ENCODE measurements at places on chromosomes 3 and 15.

- no peak for DNase-seq
Measured at GRCh38 chr15:46676233-46677206, 1040.8 kb upstream of the SEMA6D start.

GRCh38 chr3:144931590-144931989 is 960.0 kb downstream of the DIPK2A start:
- no peak for DNase-seq

DNA sequence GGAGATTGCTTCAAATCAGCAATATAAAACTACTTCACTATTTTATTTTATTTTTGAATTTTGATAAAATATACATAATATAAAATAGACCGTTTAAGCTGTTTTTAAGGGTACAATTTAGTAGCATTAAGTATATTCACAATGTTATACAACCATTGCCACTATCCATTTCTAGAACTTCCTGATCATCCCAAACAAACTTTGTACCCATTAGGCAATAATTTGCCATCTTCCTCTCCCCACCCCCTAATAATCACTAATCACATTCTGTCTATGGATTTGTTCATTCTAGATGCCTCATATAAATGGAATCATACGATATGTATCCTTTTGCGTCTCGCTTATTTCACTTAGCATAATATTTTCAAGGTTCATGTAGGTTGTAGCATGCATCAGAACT is 28.9 kb downstream of the FANCD2 start:
- no peak for DNase-seq

- DNase-seq, result no peak
Measured at GRCh38 chr15:78842519-78842918, 30.2 kb upstream of the MORF4L1 start.

DNA sequence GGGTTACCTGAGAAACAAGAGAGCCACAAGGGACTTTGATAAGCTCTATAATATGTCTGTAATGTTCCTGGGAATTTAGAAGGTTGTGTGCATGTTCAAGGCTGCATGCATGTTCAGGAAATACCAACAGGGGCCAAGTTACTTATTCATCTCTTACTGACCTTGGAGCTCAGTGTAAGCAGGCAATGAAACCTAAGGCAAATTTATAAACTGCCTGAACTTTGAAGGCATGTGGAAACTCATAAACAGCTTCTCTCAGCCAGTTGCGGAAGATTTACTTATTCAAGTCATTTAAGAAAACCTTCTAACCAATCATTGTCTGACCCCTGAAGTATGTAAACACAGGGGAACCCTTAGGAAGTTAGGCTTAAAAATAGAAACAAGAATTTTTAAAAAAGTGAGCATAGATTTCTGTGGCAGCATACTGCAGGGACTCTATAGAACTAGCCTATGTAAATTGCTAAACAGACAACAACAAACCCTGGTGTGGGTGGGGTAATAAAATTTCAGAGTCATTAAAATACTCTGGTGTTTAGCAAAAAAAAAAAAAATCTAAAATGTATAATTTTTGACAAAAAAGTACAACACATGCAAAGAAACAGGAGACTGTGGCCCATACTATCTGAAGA is 57.2 kb downstream of the SLC15A2 start:
- DNase-seq, result no peak

- no peak for DNase-seq
Measured at GRCh38 chr15:60912984-60913697, 316.0 kb downstream of the RORA start.

DNA sequence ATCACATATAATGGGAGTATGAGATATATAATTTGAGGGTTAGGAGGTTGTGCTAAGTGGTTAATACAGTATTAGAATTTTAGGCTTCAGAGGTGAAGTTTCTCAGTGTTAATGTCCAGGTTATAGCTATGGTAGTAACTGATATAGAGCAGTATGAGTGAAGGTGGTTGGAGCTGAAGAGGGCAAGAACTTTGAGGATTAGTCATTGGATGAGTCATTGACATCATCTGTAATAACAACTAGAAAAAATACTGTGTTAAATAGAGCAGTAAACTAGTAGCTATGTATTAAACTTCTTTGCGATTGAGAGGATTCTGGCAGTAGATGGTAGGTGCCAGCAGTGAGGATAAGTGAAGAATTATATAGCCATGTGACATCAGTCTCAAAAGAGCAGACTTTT is 47.5 kb upstream of the EIF3J start:
- DNase-seq, result no peak

GRCh38 chr15:42007386-42007785 is 13.5 kb downstream of the PLA2G4E start:
- no peak for DNase-seq

DNA sequence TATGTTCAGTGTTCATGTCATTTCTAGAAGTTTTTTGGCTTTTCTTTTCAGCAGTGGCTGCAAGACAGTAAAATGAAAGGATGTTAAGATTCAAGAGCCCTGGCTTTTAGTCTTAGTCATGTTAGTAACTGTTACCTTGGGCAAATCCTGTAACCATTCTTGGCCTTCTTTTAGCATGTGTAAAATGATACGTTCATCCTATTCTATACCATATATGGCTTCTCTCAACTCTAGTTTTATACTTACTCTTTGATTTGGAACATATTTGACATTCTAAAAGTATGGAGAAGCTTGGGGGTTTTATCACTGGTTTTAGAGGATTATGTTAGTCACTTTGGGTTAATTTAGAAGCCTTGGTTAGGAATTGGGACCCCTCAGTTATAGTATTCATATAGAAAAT is 20.1 kb downstream of the GTF2E1 start:
- no peak for DNase-seq

- DNase-seq, result peak; percentile 4
Measured at GRCh38 chr3:175732017-175732416, 872.9 kb downstream of the NAALADL2 start.

DNA sequence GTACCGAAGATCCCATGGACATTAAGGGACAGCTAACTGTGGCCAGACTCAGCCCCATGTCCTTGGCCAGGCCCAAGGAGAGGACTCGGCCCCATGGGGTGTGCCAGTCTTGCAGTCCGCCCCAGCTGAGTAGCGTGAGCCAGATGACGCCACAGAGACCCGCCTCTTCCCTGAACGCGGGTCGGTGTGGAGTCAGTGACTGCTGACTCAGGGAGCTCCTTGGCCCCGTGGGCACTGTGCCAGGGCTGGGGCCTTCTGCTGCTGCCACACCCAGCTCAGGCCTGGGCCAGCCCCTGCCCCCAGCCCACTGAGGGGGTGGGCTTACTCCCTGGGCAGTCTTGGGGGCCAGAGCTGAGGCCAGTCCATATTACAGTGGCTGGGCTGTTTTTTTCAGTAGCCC is 52.8 kb downstream of the PLXNA1 start:
- no peak for DNase-seq

- DNase-seq, result no peak
Measured at GRCh38 chr3:5226783-5227182, 39.3 kb downstream of the EDEM1 start.

GRCh38 chr15:66846811-66847210 is 144.8 kb downstream of the SMAD6 start:
- DNase-seq, result no peak

DNA sequence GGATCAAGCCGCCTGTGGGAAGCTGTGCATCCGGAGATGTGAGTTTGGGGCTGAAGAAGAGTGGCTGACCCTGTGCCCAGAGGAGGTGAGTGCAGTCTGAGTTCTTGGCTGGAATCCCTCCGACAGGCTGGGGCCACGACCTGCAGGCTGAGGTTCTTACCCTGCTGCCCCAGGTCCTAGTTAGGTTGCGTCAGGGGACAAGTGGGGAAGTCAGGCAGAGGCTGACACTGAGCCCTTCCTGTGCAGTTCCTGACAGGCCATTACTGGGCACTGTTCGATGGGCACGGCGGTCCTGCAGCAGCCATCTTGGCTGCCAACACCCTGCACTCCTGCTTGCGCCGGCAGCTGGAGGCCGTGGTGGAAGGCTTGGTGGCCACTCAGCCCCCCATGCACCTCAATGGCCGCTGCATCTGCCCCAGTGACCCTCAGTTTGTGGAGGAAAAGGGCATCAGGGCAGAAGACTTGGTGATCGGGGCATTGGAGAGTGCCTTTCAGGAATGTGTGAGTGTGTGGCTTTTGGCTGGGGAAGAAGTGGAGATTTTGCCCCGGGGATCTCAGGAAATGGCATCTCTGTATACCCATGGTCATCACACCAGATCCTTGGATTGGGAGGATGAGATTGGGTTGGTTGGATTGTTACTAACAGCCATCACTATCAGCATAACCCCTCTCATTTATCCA is 1.3 kb downstream of the PPM1M start:
- DNase-seq, result no peak

DNA sequence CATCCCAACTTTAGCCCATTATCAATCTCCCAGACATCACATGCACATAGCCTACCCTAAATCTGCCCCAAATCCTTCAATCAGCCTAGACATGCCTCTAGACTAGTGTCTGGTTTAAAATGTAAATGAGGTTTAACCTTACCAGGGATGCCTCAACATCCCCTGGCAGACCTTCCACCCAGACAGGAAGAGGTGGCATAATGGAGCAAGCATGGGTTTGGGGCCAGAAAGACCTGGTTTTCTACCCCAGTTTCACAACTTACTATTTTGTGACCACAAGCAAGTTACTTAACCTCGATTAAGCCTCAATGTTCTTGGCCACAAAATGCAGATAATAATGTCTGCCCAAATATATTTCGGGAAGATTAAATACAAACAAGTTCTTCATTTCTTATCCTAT is 28.3 kb upstream of the THBS1 start:
- DNase-seq, result no peak

- DNase-seq, result no peak
Measured at GRCh38 chr3:166085164-166085856, 248.1 kb upstream of the BCHE start.

DNA sequence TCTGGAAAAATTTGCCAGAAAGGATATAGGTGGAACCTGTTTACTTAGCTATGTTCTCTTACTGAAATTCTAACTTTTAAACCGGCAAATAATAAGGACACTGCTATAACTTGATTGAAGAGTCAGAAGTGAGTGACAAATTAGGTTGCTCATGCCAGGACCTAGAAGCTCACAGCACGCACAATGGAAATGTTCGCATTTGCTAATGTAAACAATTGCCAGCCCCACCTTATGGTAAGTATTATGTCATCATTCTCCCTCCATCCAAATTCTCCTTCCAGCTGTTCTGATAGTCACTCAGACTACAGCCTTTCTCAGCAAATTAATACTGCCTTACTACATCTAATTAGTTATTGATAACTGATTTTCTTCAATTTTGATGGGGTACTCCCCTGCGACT is 4.8 kb upstream of the STXBP5L start:
- DNase-seq, result peak; percentile 14

DNA sequence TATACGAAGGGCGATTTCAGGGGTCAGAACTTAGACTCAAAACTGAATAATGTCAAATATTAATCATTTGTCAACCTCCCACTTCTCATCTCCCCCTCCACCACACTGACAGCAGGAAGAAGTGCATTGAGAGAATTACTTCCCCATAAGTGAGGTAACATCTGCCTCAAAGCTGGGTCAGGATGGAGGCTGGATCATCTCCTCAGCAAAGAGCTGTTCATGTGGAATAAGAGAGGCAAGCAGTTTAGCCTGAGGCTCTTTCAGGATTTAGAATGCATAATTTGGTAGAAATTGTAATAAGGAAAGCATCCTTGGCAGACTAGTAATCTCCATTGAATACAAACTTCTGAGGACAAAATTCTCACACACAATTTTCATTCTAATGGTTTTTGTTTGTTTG is 512.1 kb downstream of the ROBO1 start:
- no peak for DNase-seq

DNA sequence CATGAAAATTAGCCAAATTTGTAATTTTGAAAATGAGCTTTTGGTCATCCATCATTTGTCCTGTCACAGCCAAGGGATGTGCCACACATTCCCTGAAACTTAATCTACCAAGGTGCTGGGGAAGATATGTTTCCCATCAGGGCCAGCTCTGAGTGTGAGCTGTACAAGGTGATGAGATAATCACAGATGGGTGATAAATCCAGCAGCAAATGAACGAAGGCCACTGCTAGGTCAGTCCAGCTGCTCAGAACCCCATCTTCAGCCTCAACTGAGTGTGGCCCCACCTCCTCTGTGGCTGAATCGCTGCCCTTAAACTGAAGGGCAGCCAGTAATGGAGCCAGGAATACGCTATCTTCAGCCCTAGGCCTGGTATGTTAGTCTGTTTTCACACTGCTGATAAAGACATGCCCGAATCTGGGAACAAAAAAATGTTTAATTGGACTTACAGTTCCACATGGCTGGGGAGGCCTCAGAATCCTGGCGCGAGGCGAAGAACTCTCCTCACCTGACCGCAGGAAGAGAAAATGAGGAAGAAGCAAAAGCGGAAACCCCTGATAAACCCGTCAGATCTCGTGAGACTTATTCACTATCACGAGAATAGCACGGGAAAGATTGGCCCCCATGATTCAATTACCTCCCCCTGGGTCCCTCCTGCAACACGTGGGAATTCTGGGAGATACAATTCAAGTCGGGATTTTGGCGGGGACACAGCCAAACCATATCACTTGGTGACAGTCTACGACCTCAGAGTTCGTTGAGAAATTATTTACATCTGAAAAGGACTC is 553.0 kb downstream of the NTRK3 start:
- DNase-seq, result no peak

GRCh38 chr15:101391981-101392640 is 97.1 kb upstream of the SNRPA1 start:
- no peak for DNase-seq

DNA sequence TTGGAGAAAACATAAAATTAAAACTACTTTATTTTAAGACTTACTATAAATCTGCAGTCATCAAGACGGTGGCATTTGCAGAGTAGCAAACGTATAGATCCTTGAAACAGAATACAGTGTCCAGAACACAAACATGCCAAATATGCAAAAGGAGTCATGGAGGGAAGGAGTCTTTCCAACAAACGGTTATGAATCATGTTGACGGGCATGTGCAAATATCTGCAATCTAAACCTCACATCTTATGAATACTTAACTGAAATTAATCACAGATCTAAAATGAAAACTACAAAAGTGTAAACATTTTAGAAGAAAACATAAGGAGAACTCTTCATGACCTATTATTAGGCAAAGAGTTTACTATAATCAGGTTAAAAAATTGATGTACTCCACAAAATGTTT is 69.4 kb downstream of the TFRC start:
- DNase-seq, result no peak

DNA sequence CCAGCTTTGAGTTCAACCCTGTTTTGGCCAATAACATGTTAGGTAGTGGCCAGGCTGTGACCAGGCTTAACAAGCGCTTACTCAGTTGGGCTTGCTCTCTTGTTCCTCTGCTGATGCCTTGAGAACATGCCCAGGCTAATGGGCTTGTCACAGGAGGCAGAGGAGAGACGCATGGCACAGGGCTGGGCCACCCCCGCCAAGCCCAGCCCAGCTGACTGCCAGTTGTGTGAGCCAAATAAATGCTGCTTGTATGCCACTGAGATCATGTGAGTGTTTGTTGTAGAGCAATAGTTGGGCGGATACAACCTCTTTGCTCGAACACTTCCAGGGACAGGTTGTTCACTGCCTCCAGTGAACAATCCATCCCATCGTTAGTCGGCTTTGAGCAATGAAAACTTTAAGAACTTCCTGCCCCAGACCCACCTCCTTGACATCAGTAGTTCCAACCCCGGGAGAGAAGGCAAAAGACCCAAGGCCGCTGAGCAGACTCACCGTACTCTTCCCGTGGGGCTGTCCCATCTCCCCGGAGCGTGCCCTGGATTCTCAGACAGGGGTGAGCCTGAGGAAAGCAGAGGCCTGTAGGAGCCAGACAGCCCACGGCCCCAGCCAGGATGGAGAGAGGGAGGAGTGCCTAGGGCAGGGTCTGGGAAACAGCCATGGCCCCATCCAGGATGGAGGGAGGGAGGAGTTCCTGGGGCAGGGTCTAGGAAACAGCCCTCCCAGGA is 4.1 kb downstream of the PLA2G4F start:
- DNase-seq, result no peak

Measured in COR-L47 (cell line).